ENCODE measurements at places on chromosomes 7 and 10. TPM values are rescaled to one million over a fixed set of nuclear protein-coding genes. Genes with fewer than 3 reads are reported as not detected.

DNA sequence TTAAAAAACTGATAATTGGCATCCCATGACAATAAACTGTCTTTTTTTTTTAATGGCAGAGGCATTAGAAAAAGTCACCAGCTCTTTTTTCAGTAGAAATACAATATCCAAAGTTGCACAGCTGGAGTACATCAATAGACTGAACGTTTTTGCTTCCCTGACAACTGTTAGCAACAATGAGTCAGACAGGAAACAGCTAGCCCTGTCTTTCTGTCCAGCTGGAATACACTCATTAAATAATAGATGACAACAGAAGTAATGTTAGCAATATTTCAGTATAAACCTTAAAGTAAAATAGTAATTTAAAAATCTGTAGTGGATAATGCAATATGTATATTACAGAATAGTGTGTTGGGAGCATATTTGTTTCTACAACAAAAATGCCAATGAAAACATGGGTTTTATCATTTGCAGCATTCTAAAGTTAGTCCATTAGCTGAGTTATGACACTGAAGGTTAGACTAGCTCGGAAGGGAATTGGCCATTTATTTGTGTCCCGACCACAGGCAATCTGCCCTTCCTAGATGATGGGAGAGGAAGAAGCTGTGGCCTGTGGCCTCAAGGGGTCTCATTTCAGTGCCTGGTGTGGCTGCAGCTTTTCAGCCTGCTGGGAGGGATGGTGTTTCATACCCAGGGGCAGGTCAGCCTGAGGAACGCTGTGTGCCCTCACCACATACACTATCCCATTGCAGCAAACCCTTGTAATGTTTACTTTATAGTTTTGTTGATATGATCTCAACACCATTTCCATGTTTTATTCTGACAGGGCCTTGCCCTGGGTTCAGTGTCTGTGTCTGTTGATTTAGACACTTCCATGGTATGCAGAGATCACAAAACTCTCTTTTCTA, 173.3 kb downstream of the SLC16A9 start:
- no peak for DNase-seq

Gene TEX36
- total RNA-seq, result 1.1 TPM

Gene CREB3L2
- total RNA-seq, result 41.2 TPM

DNA sequence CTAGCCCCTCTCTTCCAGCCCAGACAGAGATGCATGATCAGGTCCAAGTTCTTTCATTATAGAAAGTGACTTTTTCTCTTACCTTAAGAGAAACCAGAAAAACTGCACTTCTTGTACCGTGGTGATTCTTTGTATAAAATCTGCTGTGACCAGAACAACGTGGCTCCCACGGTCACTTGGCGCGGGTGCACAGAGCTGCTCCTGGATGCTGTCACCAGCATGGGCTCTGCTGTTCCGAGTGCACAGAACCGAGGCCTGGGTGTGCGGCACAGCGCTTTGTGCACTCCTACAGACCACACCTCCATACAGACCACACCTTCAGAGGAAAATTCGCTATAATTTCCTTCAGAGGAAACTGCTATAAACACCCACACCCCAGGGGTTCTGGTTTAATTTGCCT, 26.0 kb downstream of the VIPR2 start:
- DNase-seq, result no peak

DNA sequence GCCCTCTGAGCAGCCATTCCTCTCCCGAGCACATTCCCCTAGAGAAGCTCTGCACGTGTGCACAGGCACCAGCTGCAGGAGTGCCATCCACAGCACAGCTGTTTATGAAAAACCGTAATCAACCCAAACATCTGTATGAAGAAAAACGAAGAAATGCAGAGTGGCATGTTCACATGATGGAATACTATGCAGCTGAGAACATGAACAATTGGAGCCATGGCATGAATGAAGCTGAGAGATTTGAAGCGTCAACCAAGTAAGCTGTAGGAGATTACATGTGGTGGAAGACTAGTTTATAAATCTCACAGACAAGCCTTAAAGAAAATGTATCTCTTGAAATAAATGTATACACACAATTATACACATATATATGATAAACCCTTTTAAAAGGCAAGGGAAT, 176.5 kb downstream of the EBF3 start:
- DNase-seq, result no peak

Gene CALHM1
- not detected for total RNA-seq

Gene LRRD1
- not detected for total RNA-seq

DNA sequence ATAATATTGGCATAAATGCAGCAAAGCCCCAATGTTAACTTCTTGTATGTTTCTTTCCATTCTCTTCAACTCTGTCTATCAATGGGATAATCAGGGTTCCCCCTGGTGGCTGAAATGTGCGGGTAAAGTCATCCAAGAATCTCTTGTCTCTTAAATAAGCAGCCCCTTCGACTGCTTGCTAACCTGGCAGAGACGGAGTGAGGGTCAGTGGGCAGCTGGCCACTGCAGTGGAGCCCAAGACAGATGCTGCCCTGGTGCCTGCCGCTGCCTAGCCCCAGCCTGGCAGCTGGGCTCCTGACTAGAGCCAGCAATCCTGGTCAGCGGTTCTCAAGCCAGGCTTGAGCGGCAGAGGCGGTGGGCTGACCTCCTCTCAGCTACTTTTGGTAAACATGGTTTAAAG, 248.9 kb downstream of the COBL start:
- DNase-seq, result peak; percentile 57

GRCh38 chr7:55887821-55888247, 578 bp downstream of the ZNF713 start:
- DNase-seq, result peak; percentile 29

Gene SHTN1
- total RNA-seq, result 33.6 TPM

DNA sequence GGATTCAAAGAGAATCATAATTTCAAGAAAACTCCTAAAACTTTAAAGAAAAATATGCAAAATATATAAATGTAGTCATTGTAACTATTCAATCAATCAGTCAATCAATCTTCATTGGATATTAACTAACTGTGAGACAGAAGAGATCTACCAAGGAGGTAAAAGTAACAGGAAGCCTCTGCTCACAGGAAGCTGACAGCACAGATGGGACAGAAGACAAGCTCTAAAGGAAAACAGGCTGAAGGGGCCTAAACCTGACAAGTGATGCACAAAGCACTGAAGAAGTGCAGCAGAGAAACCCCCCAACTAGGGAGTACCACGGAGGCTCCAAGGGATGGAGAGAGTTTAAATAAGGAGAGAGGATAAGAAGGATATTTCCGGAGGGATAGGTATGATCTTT, 173.0 kb downstream of the SKAP2 start:
- no peak for DNase-seq

Gene LIPM
- not detected for total RNA-seq

DNA sequence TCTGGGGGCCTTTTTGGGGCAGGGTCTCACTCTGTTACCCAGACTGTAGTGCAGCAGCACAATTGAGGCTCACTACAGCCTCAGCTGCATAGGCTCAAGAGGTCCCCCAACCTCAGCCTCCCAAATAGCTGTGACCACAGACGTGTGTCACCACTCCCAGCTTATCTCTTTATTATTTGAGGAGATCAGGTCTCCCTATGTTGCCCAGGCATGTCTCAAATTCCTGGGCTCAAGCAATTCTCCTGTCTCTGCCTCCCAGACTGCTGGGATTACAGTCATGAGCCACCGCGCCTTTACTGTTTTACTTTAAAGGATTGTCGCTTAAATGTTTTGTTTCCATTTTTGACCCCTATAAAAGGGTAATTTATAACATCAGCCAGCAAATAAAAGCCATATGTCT, 502.6 kb upstream of the AUTS2 start:
- DNase-seq, result no peak

GRCh38 chr7:50594136-50594535, 28.9 kb upstream of the DDC start:
- DNase-seq, result no peak

Gene RBM17
- total RNA-seq, result 98.2 TPM

- DNase-seq, result peak; percentile 49
Observed at GRCh38 chr7:122528879-122529481, 169.9 kb downstream of the RNF133 start.

DNA sequence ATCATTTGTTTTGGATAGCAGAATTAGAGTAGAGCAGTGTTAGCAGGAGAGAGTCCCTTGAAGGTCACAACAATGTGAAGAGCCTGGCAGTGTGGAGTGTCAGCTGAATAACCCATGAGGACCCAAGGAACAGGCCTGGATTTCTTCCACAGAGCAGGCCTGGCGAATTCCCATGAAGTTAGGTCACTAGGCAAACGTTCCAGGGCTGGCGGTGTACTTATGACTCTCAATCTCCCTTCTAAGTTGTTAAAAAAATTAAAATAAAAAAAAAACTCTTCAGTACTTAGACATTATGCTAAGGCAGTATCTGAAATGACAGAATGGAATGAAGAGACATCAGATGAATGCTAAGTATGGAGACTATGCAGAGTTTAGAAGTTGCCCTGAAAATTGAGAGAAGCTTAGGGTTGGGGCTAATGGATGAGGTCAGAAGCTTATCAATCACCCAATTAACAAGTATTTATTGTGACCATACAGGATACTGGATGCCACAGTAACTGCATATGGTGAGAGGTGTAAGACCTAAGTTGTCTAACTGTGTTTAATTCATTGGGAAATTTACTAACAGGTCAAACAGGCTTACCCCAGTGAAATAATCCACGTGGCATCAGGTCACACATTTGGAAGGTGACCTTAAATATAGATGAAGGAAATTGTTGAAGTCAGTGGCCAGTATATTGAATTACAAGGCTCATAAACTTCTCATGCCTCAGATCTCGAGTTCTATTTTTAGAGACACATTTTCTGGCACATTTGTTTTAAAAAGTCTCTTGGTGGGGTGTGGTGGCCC, 126.2 kb upstream of the NRP1 start:
- DNase-seq, result no peak

DNA sequence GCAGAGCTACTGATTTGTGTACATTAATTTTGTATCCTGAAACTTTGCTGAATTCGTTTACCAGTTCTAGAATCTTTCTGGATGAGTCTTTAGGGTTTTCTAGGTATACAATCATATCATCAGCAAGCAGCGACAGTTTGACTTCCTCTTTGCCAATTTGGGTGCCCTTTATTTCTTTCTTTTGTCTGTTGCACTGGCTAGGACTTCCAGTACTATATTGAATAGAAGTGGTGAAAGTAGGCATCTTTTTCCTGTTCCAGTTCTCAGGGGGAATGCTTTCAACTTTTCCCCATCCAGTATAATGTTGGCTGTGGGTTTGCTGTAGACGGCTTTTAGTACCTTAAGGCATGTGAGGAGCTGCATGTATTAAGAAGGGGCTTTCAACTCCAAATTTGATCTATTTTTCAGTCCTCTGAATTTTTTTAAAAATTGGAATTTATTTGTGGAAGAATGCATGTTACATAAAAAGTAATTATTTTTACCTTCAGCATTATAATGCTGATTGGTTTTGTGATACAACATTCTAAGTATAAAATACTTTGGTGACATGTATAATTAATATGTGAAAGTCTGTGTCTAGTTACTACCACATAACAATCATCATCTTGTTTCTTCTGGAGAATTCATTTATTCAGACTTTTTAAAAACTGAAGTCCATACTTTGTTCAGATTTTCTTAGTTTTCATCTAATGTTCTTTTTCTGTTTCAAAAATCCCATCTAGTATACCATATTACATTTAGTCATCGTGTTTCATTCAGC, 49.6 kb downstream of the CPED1 start:
- DNase-seq, result no peak

Gene TMEM236
- total RNA-seq, result 0.20 TPM

Gene CPN1
- total RNA-seq, result not detected

DNA sequence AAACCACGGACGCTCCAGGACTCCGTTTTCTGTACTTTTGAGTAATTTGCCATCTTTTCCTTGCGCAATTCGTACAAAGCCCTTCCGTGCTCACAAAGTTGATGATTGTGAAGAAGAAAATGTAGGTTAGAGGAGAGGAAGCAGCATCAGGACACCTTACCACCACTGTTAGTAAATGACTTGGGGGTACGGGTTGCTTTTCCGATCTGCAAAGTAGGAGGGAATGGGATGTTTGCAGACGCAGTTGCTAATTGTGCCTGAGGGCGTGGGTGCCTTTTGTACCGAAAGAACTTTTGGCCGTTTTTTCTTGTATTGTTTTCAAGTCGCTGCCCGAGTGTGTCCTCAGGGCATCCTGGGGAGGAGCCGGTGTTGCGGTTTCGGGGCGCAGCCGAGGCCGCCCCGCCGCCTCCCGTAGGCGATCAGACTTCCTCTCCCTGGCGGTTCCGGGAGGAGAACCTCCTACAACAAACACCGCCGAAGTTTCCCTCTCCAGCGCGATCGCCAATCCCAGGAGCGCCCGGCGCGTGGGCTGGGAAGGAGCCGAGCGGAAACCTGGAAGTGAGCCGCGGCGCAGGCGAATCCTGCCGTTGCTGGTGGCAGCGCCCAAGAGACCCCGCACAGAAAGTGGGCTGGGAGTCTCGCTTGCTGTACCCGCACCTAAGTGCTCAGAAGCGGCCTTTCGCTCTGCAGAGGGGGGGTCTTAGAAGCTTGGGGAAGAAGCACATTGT, 1.0 kb downstream of the PRR15 start:
- DNase-seq, result peak; percentile 96

DNA sequence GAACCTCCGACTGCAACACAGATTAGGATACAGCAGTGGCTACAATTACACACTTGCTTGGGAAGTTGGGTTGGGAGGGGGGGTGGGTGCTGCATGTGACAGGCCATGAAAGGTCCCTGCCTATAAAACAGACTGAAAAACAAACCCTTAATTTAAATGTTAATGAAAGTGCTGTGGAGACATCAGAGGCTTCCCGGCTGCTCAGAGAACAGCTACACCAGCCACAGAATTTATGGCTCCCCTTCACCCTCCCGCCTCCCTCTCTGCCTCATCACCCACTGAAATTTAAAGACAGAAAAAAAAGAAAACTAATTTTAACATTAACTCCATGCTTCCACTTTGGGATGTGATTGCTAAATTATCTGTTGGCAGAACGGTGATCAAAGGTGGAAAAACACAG, 34.7 kb downstream of the FBXW4 start:
- DNase-seq, result no peak

DNA sequence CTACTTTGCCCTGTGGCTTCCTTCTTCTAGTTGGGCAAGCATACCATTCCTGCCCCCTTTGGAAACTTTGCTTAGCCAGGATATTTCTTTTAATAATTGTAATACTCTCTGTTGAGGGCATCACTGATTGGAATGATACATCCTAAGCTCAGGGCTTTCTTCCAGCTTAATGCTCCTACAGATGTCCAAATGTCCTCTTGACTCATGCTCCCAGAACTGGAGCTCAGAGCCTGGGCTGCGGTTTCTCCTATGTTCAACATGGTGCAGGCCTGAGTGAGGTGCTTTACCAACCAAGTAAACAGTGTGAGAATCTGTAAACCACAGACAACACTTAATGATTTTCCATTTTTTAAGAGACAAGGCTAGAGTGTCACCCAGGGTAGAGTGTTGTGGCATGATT, 108.6 kb downstream of the LRRC4 start:
- no peak for DNase-seq

DNA sequence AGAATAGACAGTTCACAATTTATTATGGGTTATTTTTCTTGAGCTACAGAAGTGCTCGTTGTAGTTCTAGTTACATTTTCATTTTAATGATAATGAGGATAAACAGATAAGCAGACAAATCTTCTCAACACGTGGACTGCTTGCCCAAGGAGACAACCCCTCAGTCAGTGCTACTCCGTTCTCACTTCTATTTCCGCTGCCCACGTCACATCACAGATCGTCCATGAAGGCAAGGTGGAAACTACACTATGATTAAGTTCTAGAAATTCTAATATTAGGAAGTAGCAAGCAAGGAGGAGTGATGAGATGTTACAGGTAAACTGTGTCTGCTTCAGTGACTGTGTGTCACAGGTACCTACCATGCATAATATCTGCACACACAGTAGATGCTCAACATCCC, 210.5 kb downstream of the CHCHD3 start:
- no peak for DNase-seq

Data from PC-9 (cell line).